WTC11 (cell line): ENCODE measurements at places on chromosomes 7 and 10.

GRCh38 chr7:130945411-130945811 is 211.4 kb upstream of the KLF14 start:
- no peak for DNase-seq

DNA sequence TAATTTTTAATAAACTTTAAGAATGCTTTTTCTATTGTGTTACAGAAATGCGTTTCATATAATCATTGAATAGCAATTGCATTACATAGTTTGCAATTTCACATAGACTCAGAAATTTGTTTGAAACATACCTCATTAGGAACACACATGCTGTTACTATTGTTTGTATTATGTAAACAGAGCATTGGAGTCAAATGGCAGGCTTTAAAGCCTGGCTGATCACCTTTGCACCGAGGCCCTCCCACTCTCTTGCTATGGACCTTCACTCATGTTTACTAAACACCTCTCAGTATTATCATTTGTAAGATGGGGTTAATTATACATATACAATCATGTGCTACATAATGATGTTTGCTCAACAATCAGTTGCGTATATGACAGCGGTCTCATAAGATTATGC is 203.6 kb upstream of the NPSR1 start:
- no peak for DNase-seq

DNA sequence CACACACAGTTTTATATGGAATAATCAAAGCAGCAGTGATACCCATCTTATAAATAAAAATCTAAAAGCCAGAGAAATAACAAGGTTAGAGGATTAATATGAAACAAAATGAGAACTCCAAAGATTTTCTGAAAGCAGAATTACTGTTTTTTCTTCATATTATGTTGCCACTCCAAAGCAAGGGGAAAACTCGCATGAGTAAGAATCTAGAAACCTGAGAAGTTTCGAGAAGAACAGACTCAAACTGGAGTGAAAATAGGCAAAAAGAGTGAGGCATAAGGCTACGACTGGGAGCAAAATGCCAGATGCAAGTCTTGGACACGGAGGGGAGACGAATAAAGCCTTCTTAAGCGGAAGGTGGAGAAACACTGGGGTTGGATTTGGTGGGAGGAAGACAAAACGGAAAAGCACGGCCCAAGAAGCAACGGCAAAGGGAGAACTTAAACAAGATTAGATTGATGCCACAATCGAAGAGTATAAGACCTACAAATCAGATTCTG is 923 bp downstream of the TNPO3 start:
- DNase-seq, result no peak

DNA sequence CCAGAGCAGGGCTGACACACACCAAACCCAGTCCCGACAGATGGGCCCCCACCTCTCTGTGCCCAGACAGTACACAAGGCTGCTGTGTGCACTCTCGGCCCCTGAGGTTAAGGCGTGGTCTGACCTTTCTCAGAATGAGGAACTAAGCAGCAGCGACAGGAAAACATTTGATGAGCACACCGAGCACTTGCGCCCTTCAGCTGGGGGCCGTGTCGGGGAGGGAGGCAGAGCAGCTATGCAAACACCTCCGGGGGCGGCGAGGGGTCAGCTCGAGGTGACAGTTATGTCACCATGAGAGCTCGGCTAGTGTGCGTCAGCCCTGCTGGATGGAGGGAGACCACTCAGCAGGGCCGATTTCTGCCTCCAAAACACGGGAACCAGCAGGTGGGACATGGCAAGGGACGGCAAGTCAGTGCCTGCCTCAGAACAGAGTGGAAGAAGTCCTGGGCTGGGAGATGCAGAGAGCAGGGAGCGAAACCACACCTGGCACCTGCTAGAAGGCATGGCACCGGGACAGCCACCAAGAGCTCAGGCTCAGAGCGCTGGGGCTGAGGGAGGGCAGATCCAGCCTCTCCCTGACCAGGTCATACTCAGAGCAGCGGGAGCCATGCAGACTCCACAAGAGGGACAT is 57.4 kb downstream of the CHST15 start:
- DNase-seq, result no peak

DNA sequence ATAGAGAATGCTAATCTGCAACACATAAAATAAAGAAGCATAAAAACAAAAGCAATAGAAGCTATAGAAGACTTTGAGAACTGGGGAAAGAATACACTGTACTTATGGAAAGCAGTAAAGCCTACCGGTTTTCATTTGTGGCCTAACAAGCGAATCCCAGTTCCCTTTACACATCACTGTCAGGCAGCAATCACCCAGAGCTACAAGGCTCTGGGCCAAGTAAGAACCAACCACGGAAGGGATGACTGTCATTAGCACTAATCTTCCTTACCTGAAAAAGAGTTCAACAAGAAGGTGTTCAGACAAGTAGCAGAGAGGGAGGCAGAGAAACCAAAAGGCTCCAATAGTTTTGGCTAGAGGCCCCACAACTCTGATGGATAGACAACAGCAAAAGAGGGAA is 15.0 kb downstream of the CCDC6 start:
- no peak for DNase-seq

DNA sequence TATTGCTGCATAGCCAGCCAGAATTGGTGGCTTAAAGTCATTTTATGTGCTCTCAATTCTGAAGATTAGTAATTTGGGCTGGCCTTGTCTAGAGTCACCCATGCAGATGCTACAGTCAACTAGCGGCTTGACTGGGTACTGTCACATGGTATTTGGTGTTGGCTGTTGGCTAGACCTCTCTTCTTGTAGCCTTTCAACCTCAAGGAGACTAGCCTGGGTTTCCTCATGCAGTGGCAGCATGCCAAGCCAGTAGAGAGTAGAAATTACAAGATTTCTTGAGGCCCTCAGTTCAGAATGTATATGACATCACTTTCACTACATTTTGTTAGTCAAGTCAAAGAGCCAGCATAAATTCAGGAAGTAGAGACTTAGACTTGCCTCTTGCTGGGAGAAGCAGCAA is 3.7 kb upstream of the ZNF800 start:
- DNase-seq, result no peak

DNA sequence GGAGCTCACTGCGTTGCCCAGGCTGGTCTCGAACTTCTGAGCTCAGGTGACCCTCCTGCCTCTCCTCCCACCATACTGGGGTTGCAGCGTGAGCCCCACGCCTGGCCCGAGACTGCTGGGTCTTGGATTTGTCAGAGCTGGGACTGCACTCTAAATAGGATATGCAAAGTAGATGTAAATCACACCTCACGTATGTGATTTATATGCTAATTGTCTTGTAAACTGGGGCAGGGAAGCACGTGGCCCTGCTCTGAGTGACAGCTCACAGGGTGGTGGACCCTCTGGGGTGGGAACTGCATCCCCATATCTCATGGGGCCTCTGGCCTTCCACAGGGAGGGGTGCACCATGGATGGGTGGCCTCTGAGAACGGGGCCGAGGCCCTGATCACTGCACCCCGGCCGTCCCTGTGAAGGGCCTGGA is 34.1 kb downstream of the GET4 start:
- DNase-seq, result no peak

DNA sequence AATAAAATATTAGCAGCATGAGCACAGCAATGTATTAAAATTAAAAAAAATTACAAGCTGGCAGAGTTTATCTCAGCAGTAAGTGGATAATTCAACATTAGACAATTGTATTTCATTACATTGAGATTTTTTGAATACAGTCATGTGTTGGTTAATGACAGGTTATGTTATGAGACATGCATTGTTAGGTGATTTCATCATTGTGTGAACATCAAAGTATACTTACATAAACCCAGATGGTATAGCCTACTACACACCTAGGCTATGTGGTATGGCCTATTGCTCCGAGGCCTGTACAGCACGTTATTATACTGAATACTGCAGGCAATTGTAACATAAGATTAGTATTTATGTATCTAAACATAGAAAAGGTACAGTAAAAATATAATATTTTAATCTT is 29.7 kb downstream of the CCDC6 start:
- no peak for DNase-seq

DNA sequence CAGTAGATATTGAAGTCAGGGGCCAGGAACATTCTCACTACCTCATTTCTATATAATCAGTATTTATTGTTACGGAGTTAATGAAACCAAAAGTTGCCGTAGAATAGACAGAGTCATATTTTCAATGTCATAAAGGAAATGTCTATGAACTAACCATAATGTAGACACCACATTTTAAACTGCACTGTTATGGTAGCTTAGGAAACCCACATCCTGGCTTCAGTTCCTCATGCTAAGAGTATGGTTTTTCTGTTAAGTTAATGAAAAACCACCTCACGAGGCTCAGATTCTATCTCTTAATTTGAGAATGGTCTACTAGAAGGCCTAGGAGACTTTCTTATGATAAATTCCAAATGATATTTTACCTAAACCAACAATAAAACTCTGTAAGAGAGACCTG is 166.5 kb downstream of the TMEM26 start:
- DNase-seq, result no peak

GRCh38 chr10:90417029-90417428 is 440.8 kb downstream of the HTR7 start:
- DNase-seq, result no peak

DNA sequence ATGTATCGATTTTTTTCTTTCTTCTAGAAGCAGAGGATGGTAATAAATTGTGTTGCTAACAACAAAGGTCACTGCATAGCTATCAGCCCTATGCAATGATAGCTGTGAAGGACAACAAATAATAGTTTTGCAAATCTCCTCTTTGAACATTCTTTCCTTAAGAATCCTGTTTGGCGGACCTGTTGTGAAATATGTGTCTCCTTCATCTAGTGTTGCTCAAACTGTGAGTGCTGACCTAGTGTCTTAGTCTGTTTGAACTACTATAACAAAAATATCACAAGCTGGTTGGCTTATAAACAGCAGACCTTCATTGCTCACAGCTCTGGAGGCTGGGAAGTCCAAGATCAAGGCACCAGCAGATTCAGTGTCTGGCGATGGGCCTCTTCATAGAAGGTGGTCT is 53.7 kb downstream of the CAV1 start:
- no peak for DNase-seq

DNA sequence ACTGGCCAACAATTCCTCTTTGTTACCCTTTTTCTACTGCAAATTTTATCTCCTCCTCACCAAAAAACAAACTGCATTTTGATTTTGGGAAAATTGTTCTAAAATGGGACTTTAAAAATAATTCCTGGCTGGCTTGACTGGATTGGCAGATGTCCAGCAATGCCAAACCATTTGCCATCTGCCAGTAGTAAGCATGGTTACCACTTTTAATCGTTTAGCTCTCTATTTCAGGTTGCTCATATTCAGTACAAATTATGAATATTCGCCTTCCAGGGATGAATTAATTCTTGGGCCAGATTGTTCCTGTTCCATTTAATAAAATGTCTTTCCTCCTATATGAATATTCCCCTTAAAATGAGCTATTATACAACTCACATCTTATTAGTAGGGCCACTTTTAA is 35.7 kb downstream of the SMNDC1 start:
- DNase-seq, result no peak
